CD4-positive, alpha-beta memory T cell (primary cell): ENCODE measurements at places on chromosomes 7 and 10. TPM values are rescaled to one million over a fixed set of nuclear protein-coding genes. Genes with fewer than 3 reads are reported as not detected.

VAX1 gene
- not detected for total RNA-seq

PNLIP gene
- total RNA-seq, result not detected

NEUROG3 gene
- not detected for total RNA-seq

CPXM2 gene
- total RNA-seq, result not detected

PRLHR gene
- not detected for total RNA-seq

KAT6B gene
- 63.6 TPM for total RNA-seq

TMEM273 gene
- total RNA-seq, result 30.4 TPM

DIP2C gene
- 6.0 TPM for total RNA-seq

PIP gene
- not detected for total RNA-seq

AKR1C2 gene
- not detected for total RNA-seq

DNA sequence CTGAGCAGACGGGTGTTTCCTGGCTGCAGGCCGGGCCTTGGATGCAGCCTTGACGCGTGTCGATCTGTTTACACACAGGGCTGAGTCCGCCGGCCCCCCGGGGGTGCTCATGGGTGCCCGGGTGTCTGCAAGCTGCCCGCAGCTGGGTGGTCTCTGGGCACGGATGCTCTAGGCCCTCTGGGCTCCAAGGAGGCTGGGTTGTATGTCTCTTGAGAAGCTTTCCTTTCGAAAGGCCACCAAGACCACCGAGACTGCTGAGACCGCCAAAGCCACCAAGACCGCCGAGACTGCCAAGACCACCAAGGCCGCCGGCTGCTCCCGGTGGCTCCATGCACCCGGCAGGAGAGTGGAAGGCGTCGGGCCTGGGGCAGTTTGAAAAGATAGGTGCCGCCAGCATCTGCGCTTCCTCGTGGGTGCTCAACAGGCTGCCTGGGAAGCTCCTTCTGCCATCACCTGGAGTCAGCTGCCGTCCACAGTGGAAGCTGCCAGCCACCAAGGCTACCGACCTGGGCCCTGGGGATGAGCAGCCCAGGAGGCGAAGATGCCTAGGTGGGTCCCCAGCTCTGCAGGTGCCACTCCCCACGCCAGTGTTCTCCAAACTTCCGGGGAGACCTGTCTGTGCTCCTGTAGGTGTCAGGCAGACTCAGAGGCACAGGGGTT, 121.1 kb downstream of the INPP5A start:
- DNase-seq, result no peak
- H3K4me1 ChIP-seq, result no peaks in the 10 kb centered on the region
- H3K27me3 ChIP-seq, result no peaks in the 10 kb centered on the region
- no peak overlapping the region for H3K27ac ChIP-seq

- no peak for DNase-seq
- H3K27ac ChIP-seq, result no peak overlapping the region
- H3K27me3 ChIP-seq, result no peaks in the 10 kb centered on the region
- H3K36me3 ChIP-seq, result no peaks in the 10 kb centered on the region
Measured at GRCh38 chr7:139224219-139224618, 6.8 kb upstream of the UBN2 start.

- no peaks in the 10 kb centered on the region for H3K36me3 ChIP-seq
- H3K27ac ChIP-seq, result no peak overlapping the region
- H3K4me1 ChIP-seq, result no peaks in the 10 kb centered on the region
- H3K4me3 ChIP-seq, result no peak overlapping the region
Measured at GRCh38 chr10:34145715-34146114, 669.4 kb downstream of the PARD3 start.

- no peak overlapping the region for H3K27ac ChIP-seq
- DNase-seq, result no peak
- no peaks in the 10 kb centered on the region for H3K27me3 ChIP-seq
- H3K4me1 ChIP-seq, result no peaks in the 10 kb centered on the region
Measured at GRCh38 chr7:70582927-70583895, 548.7 kb upstream of the GALNT17 start.

- H3K4me1 ChIP-seq, result peaks cover 13% of the 10 kb centered on the region
- no peak overlapping the region for H3K4me3 ChIP-seq
- DNase-seq, result no peak
Measured at GRCh38 chr10:70981171-70981836, 92.9 kb upstream of the PCBD1 start.

DNA sequence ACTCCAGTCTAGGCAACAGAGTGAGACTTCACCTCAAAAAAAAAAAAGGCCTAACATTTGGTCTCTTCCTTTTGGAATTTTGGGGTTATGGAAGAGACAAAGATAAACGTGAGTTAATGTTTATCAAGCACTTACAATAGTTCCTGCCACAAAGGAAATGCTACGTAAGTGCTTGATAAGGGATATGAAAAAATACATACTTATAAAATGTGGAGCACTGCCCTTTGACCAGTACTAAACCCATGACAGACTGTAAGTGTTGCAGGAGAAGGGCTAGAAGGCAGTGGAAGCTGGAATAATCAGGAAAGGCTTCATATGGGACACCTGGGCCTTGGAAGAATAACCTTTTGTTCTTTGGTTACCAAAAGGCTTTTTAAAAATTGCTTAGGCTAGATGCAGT, 25.5 kb downstream of the TMEM248 start:
- no peak for DNase-seq
- no peak overlapping the region for H3K4me3 ChIP-seq
- no peak overlapping the region for H3K27ac ChIP-seq
- no peaks in the 10 kb centered on the region for H3K27me3 ChIP-seq

DNA sequence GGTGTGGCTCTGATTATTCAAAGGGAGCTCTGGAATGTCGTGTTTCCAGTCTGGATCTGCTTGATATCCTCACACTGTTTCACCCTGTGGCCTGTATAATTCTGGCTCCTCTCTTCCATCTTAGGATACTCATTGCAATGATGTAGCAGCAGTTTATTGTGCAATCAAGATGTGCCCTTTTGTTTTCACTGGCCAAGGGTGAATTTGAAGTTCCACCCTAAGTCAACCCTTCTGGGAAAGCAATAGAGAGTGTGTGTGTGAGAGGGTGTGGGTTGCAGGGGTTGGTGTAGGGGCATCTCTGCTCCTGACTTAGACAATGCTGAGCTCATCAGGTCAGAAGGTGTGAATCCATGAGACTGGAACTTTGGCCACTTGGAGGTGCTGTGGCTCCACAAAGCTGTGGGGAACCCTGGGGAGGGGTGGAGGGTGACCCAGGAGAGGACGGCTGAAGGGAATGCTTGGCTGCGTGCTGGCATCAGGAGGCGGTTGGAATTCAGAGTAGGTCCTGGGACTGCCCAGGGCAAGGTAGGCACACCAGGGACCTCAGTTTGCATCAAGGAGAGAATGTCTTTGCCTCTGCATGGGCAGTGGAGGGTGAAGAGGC, 118.0 kb upstream of the PRSS58 start:
- H3K4me3 ChIP-seq, result no peak overlapping the region
- DNase-seq, result no peak
- H3K27ac ChIP-seq, result no peak overlapping the region
- H3K36me3 ChIP-seq, result no peaks in the 10 kb centered on the region

DNA sequence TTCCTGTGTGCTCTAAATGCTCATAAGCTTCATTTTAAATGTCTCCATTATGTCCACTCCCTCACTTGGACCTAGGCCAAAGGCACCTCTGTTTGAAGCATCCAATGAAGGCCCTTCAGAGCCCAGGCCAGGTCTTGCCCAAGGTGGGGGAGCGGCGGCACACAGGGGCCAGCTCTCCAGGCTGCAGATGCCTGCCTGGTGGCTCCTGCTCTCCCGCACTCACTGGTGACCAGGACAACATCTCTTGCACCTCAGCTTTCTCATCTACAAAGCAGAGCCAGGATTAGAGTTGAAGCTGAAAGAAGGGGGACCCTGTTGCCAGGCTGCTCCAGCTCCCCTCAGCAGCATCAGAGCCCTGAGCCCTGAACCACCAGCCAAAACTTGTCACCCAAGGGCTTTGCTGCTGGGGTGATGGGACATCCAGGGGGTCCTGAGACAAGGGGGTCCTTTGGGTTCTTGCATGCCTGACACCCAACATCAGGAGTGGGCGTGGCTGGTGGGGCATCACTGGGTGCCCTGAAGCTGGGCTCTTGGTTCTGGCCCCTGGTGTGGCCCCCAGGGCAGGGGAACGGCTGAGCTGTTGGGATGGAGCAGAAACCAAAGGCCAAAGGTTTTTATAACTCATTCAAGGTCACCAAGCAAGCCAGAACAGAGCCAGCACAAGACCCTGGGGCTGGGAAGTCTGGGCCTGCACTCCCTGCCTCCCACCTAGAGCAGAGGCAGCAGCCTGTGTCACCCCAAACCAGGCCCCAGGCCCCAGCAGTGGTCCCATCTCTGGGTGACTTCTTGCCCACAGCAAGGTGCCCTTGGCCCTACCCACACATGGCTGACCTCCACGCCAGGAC, 1.2 kb downstream of the NACAD start:
- H3K27ac ChIP-seq, result no peak overlapping the region
- H3K4me1 ChIP-seq, result peaks cover 8% of the 10 kb centered on the region
- H3K36me3 ChIP-seq, result no peaks in the 10 kb centered on the region
- no peak for DNase-seq
- peaks cover 8% of the 10 kb centered on the region for H3K27me3 ChIP-seq

DNA sequence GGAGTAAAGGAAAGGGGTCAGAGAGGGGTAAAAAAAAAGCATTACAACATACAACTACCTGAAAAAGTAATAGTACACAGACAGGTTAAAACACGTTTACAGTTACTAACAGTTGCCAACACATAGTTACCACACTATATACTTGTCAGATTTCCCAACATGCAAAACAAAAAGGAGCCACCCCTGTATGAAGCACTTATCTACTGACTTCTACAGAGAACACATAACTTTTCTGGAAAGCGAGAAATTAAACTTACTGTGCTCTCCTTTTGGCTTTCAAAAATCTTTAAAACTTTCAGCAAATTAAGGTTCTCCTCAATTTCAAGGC, 2.1 kb downstream of the ABI1 start:
- H3K4me3 ChIP-seq, result no peak overlapping the region
- DNase-seq, result no peak
- peaks cover under 1% of the 10 kb centered on the region for H3K27me3 ChIP-seq

GRCh38 chr10:113035732-113036312, 85.8 kb downstream of the TCF7L2 start:
- DNase-seq, result no peak
- H3K4me3 ChIP-seq, result no peak overlapping the region
- no peaks in the 10 kb centered on the region for H3K27me3 ChIP-seq
- H3K4me1 ChIP-seq, result no peaks in the 10 kb centered on the region
- no peak overlapping the region for H3K27ac ChIP-seq

DNA sequence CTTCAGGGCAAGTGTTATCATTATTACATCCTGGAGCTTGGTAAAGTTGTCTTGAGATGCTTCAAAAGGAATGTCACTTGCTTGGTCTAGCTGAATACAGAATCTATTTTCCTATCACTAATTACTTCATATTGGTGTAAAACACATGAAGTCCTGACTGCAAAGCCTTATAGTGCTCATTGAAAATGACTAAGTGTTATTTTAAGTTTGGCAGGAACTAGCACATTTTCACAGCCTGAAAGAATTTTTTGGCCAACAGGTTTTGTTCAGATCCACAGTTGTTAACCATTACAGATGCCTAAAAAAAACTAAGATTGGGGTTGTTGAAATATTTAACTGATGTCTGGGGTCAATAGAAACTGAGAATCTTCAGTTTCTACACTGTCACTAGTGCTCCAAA, 149.3 kb downstream of the NEBL start:
- H3K4me3 ChIP-seq, result no peak overlapping the region
- no peak overlapping the region for H3K27ac ChIP-seq
- DNase-seq, result no peak
- H3K36me3 ChIP-seq, result no peaks in the 10 kb centered on the region

DNA sequence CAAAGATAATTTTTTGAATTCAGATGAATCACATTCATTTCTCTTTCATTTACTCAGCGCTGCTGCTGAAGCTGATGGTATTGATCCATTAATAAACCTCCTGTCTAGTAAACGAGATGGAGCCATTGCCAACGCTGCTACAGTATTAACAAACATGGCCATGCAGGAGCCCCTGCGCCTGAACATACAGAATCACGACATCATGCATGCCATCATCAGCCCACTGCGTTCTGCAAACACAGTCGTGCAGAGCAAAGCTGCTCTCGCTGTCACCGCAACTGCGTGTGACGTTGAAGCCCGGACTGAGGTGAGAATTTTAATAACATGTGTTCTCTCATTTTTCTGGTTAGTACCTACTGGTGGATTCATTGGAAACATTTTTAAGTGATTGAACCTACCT, 70.2 kb downstream of the ARMC3 start:
- no peaks in the 10 kb centered on the region for H3K4me1 ChIP-seq
- no peak for DNase-seq
- H3K27me3 ChIP-seq, result no peaks in the 10 kb centered on the region
- H3K27ac ChIP-seq, result no peak overlapping the region
- no peak overlapping the region for H3K4me3 ChIP-seq

GRCh38 chr7:2862831-2863361, 18.8 kb upstream of the GNA12 start:
- peaks cover 26% of the 10 kb centered on the region for H3K4me1 ChIP-seq
- H3K27ac ChIP-seq, result peak overlapping the region; percentile 54
- no peaks in the 10 kb centered on the region for H3K27me3 ChIP-seq
- DNase-seq, result no peak
- H3K36me3 ChIP-seq, result no peaks in the 10 kb centered on the region

- no peak for DNase-seq
- H3K4me1 ChIP-seq, result no peaks in the 10 kb centered on the region
- H3K27me3 ChIP-seq, result no peaks in the 10 kb centered on the region
- H3K27ac ChIP-seq, result no peak overlapping the region
Measured at GRCh38 chr10:68647672-68648341, 73.2 kb upstream of the CCAR1 start.

DNA sequence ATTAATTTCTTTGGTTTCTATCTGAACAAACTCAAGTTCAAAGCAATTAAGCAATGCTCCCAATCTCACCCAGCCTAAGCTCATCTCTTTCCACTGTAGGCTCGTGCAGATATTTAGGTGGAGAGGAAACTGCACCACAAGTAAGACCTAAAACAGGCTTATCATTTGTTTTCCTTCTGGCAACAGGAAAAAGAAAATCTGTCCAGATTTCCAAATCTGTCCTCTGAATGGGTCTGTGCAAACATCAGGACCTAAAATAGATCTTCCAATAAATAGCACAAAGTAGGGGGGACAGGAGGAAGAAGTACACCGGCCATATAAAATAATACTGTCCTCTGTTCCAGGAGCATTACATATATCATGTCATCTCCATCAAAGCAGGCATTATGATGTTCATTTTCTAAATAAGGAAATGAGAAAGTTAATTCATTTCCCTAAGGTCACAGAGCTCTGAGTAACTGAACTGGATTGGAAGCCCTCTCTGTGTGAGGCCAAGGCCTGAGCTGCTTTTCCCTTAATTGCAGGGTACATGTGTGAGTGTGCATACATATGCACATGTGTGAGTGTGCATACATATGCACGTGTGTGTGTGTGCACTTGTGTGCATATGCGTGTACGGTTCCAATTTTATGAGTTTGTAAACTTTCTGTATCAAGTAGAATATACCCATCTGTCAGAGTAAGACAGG, 92.8 kb upstream of the PARD3 start:
- H3K4me3 ChIP-seq, result no peak overlapping the region
- H3K27me3 ChIP-seq, result no peaks in the 10 kb centered on the region
- H3K36me3 ChIP-seq, result no peaks in the 10 kb centered on the region
- DNase-seq, result no peak
- no peaks in the 10 kb centered on the region for H3K4me1 ChIP-seq

GRCh38 chr10:30903397-30904138, 128.1 kb downstream of the ZNF438 start:
- H3K27ac ChIP-seq, result no peak overlapping the region
- H3K27me3 ChIP-seq, result no peaks in the 10 kb centered on the region
- no peak overlapping the region for H3K4me3 ChIP-seq
- no peaks in the 10 kb centered on the region for H3K4me1 ChIP-seq
- no peak for DNase-seq
